ENCODE measurements at places on chromosomes 13 and 19. TPM values are rescaled to one million over a fixed set of nuclear protein-coding genes. Genes with fewer than 3 reads are reported as not detected.

The HCN2 gene
- polyA plus RNA-seq = 0.14 TPM

The ZNF324B gene
- polyA plus RNA-seq = 0.61 TPM

The WDR87 gene
- polyA plus RNA-seq = 0.02 TPM

The SBK2 gene
- polyA plus RNA-seq = 1.1 TPM

The PRKACA gene
- polyA plus RNA-seq = 13.0 TPM

The CD79A gene
- 0.47 TPM for polyA plus RNA-seq
